Panc1 (cell line): ENCODE measurements at places on chromosomes 4 and X. TPM values are rescaled to one million over a fixed set of nuclear protein-coding genes. Genes with fewer than 3 reads are reported as not detected.
A peak's percentile ranks its signal among the peaks of the same experiment; 100 is the strongest.

- H3K36me3 ChIP-seq: no peaks in the 10 kb centered on the region
- H3K4me1 ChIP-seq: no peaks in the 10 kb centered on the region
- H3K27me3 ChIP-seq: no peaks in the 10 kb centered on the region
- no peak for DNase-seq
Measured at GRCh38 chrX:9149501-9150245, 115.7 kb upstream of the FAM9B start.

DNA sequence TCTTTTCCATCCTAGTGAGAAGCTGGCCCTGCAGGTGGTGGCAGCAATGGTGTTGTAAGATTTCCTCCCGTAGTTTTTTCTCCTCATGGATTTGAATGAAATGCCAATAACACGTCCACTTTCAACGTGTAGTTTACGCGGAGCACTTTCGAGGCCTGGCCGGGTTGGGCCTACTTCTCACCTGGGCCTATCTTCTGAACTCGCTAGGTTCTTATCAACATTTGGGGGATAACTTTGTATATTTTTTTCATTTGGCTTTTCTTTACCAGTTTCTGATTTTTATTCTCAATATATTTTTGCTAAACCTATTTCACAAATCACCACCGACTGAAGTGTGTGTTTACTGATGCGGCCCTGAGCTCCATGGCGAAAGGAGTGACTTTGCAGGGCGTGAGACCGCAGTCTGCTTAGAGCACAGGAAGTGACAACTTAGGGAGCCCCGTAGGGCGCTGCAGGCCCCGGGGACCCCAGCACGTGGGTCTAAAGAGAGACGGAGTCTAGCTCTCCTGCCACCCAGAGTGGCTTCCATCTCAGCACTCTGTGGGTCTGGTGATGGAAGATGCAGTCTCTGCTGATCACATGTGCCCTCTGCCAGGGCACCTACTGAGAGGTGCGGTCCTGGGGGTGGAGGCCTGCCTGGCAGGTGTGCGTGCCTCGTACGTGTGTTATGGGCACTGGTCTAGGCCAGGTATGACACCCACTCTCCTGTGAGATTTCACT, 29.1 kb downstream of the NELFA start:
- H3K27ac ChIP-seq: no peak overlapping the region
- no peak for DNase-seq
- H3K36me3 ChIP-seq: no peaks in the 10 kb centered on the region; the same call in 1 of the 2 replicates

- peaks cover 6% of the 10 kb centered on the region; the same call in 1 of the 2 replicates for H3K27me3 ChIP-seq
- peaks cover 3% of the 10 kb centered on the region; the same call in 1 of the 2 replicates for H3K4me1 ChIP-seq
- no peaks in the 10 kb centered on the region for H3K36me3 ChIP-seq
Measured at GRCh38 chrX:70439016-70439415, 5.6 kb upstream of the DLG3 start.

- no peaks in the 10 kb centered on the region for H3K27me3 ChIP-seq
- no peak overlapping the region for H3K27ac ChIP-seq
- DNase-seq: no peak
- no peaks in the 10 kb centered on the region for H3K36me3 ChIP-seq
- no peak overlapping the region for H3K4me3 ChIP-seq
- H3K4me1 ChIP-seq: no peaks in the 10 kb centered on the region
Measured at GRCh38 chr4:120466429-120466828, 399.8 kb upstream of the MAD2L1 start.

GRCh38 chr4:147821555-147821954, 89.7 kb downstream of the ARHGAP10 start:
- H3K36me3 ChIP-seq: no peaks in the 10 kb centered on the region
- H3K27me3 ChIP-seq: no peaks in the 10 kb centered on the region
- no peaks in the 10 kb centered on the region; the same call in 1 of the 2 replicates for H3K4me1 ChIP-seq
- no peak overlapping the region for H3K4me3 ChIP-seq
- H3K27ac ChIP-seq: no peak overlapping the region

DNA sequence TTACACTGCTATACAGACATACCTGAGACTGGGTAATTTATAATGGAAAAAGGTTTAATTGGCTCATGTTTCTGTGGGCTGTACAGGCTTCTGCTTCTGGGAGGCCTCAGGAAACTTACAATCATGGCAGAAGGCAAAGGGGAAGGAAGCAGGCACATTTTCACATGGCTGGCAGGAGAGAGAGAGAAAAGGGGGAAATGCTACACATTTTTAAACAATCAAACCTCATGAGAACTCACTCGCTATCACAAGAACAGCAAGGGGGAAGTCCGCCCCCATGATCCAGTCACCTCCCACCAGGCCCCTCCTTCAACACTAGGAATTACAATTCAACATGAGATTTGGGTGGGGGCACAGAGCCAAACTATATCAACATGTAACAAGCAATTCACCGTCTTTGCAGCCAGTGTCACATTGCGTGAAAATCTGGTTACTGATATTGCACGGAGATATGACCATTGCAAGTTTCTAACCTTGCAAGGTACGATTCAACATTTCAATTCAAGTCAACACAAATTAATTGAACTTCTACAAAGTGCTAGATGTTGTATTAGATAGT, 61.7 kb upstream of the RELL1 start:
- H3K27ac ChIP-seq: no peak overlapping the region
- no peak for DNase-seq
- no peaks in the 10 kb centered on the region for H3K4me1 ChIP-seq
- no peaks in the 10 kb centered on the region for H3K27me3 ChIP-seq
- no peaks in the 10 kb centered on the region for H3K36me3 ChIP-seq

DNA sequence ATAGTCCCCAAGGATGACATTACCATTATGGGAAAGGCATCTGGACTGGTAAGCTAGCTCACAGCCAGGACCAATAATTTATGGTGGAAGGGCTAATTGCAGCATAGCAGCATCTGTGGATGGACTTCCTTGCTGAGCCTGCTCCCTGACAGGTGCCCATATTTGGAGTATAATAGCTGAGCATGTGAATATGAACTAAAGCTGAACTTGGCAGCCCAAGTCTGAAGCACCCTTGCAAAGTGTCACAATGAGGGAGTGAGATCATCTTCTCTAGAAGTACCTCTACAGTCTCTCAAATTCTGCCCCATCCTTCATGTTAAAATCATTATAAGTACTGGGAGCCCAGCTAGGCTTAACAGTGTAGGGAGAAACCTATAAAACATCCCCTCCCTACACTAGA, 128.2 kb upstream of the INPP4B start:
- H3K4me1 ChIP-seq: no peaks in the 10 kb centered on the region
- no peaks in the 10 kb centered on the region for H3K27me3 ChIP-seq
- H3K27ac ChIP-seq: no peak overlapping the region
- H3K36me3 ChIP-seq: no peaks in the 10 kb centered on the region
- no peak for DNase-seq

DNA sequence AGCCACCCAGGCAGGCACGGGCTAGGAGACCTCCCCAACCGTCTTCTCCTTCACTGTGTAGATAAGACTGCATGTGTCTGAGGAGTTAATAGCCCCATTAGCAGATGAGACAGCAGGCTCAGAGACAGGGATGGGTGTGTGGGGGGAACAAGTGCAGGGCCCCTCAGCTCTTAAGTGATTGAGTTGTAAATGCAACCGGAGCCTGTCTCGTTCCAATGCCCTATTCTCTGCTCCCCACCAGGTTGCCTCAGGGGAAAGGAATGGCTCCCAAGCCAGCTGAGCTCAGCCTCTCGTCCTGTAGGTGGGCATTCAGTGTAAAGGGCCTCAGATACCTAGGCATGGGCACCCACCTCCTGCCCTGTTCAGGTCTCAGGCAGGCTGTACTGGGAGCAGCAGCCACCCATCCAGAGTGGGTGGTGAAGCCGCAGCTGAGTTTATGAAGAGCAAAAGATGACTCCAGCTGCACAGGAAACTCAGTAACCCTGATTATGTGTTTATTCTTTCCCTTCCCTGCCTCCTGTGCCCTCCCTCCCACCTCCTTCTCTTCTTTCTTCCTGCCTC, 87.3 kb downstream of the PJA1 start:
- no peaks in the 10 kb centered on the region for H3K4me1 ChIP-seq
- DNase-seq: no peak
- no peaks in the 10 kb centered on the region for H3K27me3 ChIP-seq
- no peaks in the 10 kb centered on the region for H3K36me3 ChIP-seq
- no peak overlapping the region for H3K4me3 ChIP-seq

GRCh38 chr4:5750946-5751665, 40.1 kb downstream of the EVC start:
- peaks cover 3% of the 10 kb centered on the region; the same call in 1 of the 2 replicates for H3K4me1 ChIP-seq
- no peak for DNase-seq
- no peak overlapping the region for H3K27ac ChIP-seq
- H3K36me3 ChIP-seq: no peaks in the 10 kb centered on the region

- peaks cover 20% of the 10 kb centered on the region for H3K4me1 ChIP-seq
- no peaks in the 10 kb centered on the region for H3K36me3 ChIP-seq
- H3K4me3 ChIP-seq: no peak overlapping the region
- no peak for DNase-seq
- no peaks in the 10 kb centered on the region for H3K27me3 ChIP-seq
- 0 out of 2 replicates have a peak overlapping the region, but pooled peaks have one; percentile 0 for H3K27ac ChIP-seq
Measured at GRCh38 chrX:71256856-71257255, 2.9 kb upstream of the ZMYM3 start.

- H3K4me3 ChIP-seq: no peak overlapping the region
- no peak overlapping the region for H3K27ac ChIP-seq
- no peaks in the 10 kb centered on the region for H3K36me3 ChIP-seq
- no peaks in the 10 kb centered on the region for H3K4me1 ChIP-seq
Measured at GRCh38 chrX:96971812-96972211, 88.1 kb downstream of the RPA4 start.

GRCh38 chrX:47623540-47624027, 3.9 kb upstream of the SYN1 start:
- DNase-seq: no peak
- no peaks in the 10 kb centered on the region for H3K36me3 ChIP-seq
- H3K27me3 ChIP-seq: no peaks in the 10 kb centered on the region; the same call in 1 of the 2 replicates
- no peaks in the 10 kb centered on the region for H3K4me1 ChIP-seq
- peak overlapping the region; percentile 41 for H3K4me3 ChIP-seq

DNA sequence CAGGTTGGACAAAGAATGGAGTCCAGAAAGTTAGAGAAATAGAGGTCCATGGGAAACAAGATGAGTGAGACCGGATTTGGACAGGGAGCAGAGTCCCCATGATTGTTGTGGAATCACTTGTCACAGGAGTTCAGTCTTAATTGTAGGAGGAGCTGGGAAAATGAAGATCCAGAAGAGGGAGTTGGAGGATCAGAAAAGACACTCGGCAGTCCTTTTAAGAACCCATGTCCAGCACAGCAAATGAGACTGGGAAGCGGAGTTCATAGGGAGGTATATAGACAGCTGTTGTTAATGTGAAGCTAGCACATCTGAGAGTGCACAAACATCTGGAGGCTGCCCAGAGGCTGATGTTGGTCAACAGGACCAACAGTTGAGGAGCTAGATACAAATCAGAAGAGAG, 111.4 kb upstream of the RXFP1 start:
- no peaks in the 10 kb centered on the region for H3K36me3 ChIP-seq
- no peak overlapping the region for H3K4me3 ChIP-seq
- H3K27me3 ChIP-seq: no peaks in the 10 kb centered on the region

DNA sequence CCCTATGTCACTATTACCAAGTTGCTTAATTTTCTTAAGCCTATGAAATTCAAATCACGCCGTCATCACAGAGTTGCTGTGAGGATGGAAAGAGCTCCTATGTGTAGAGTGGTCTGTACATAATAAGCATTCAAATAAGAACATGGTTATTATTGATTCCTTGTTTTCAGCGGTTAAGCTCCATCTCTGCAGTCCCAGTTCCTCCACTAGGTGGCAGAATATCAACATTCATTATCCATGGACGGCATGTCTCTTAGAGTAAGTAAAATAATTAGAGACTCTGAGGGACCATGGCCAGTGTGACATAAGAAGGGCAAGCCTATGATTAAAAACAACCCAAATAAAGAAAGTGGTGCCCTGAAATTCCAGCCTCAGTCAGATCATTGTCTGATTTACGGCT, 132.5 kb upstream of the NHS start:
- H3K27me3 ChIP-seq: no peaks in the 10 kb centered on the region
- DNase-seq: peak; percentile 20
- H3K4me1 ChIP-seq: no peaks in the 10 kb centered on the region
- H3K4me3 ChIP-seq: no peak overlapping the region
- H3K36me3 ChIP-seq: no peaks in the 10 kb centered on the region

DNA sequence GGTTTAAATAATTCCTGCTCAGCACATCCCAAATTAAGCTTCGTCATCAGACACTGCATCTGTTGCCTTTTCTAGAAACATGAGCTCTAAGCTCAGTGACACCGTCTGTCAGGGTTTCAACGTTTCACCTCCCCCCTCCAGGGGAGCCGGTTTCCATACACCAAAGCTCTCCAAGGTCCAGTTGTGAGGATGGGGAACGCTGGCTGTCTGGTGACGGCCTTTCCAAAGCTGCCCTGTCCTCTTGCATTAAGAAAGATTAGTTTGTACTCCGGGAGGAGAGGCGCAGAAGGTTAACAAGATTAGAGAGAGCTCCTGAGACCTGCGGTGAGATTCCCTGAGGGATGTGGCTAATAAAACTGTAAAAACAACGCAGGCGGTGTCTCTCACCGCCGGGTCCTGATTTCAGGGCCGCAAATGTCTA, 43.2 kb downstream of the ASMT start:
- DNase-seq: no peak
- no peaks in the 10 kb centered on the region for H3K27me3 ChIP-seq
- H3K4me1 ChIP-seq: no peaks in the 10 kb centered on the region; the same call in 1 of the 2 replicates
- H3K4me3 ChIP-seq: no peak overlapping the region
- no peaks in the 10 kb centered on the region for H3K36me3 ChIP-seq

DNA sequence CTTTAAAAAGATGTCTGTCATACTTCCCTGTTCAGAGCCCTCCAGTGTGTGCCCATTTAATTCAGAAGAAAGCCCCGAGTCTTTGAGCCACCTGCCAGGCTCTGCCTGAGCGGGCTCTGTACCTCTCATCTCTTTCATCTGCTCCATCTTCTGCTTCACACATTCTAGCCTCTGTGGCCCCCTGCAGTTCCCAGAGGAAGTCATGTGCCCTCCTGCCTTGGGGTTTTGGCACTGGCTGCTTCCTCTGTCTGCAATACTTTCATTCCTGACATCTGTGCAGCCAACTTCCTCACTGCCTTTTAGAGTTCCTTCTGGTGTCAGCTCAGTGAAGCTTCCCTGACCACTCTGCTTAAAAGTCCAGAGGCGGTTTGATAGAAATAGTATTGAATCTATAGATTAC, 6.2 kb upstream of the STK32B start:
- H3K27me3 ChIP-seq: no peaks in the 10 kb centered on the region
- H3K4me1 ChIP-seq: no peaks in the 10 kb centered on the region
- no peak overlapping the region for H3K4me3 ChIP-seq
- no peaks in the 10 kb centered on the region for H3K36me3 ChIP-seq

Gene RGN
- total RNA-seq: 3.4 TPM

Gene DUSP21
- total RNA-seq: not detected

Gene SPIN2A
- 1.3 TPM for total RNA-seq

Gene PCDH18
- total RNA-seq: 10.8 TPM

Gene KDM6A
- 24.0 TPM for total RNA-seq

Gene CFAP99
- 0.33 TPM for total RNA-seq

Gene KIAA1210
- not detected for total RNA-seq

Gene HCCS
- 32.7 TPM for total RNA-seq

Gene AFM
- total RNA-seq: not detected

Gene VSIG4
- total RNA-seq: 0.10 TPM

Gene PRSS48
- total RNA-seq: not detected

Gene SPANXA2
- not detected for total RNA-seq

Gene SATL1
- not detected for total RNA-seq

Gene FGFBP1
- 0.39 TPM for total RNA-seq

Gene SPP1
- total RNA-seq: 1.6 TPM

Gene PHEX
- total RNA-seq: 0.23 TPM

Gene GLA
- total RNA-seq: 115 TPM
